Stimulated activated CD4-positive, alpha-beta T cell treated with anti-CD3 and anti-CD28 coated beads, Interleukin-12 subunit alpha, Interleukin-12 subunit beta, amount 100 ng/mL, for 4 hours (primary cell): ENCODE measurements at places on chromosomes 13 and 19.

- DNase-seq: no peak
Observed at GRCh38 chr13:53045189-53045588, 16.6 kb downstream of the OLFM4 start.

- DNase-seq: peak; percentile 31
Observed at GRCh38 chr19:13906521-13906904, 512 bp downstream of the CC2D1A start.

DNA sequence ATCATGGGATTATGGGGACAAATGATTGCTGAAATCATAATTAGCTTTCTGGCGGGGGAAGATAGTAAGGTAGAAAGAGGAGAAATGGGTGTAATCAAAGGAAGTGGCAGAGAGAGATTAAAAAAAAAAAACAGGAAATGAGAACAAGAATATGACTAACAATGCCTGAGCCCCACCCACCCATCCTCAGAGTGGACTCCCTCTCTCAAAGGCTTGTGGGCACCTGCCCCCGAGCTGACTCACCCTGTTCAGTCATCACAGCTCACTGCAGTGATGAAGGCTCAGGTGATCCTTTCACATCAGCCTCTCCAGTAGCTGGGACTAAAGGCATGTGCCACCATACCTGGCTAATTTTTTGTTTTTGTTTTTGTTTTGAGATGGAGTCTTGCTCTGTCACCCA lies 26.4 kb upstream of the TPT1 start:
- DNase-seq: peak; percentile 81

GRCh38 chr13:22161871-22162270 lies 491.0 kb downstream of the FGF9 start:
- no peak for DNase-seq

DNA sequence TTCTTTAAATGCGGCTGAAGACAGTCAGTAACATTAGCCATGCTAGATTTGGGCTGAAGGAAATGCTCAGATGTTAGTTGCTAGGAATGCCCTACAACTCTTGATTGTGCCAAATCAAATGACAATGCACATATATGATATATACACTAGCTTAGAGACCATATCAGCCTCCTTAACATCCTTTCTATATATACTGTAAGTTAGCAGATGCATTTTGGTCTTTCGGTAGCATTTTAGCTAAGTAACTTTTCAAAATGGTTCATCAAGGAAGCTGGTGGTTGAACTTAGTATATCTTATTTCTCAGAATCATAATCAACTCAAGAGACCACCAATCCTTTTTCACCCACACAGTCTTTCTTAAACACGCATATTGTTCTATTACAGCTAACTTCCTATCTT lies 14.1 kb upstream of the ENOX1 start:
- DNase-seq: no peak

DNA sequence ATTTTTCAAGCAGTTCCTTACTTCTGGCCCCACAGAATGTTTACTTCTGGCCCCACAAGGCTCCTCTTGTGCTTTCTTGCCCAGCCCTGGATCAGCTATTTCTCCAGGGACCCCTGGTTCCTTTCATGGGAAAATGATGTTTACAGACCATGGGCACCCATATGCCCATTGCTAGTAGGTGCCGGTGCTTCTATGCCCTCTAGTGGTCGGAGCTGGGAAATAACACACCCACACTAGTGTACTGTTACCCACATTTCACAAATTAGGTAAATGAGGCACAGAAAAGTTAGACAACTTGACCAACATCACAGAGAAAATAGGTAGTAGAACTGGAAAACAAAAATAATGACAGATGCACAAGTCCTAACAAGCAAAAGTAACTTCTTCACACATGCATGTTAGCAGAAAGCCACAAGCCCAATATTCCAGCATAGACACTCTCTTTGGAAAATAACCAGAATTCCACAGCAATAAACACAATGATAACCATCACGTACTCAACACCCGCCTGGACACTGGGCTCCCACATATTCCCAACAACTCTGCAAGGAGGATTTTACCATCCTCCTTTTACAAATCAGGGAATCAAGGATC lies 1.3 kb upstream of the CEACAM6 start:
- DNase-seq: peak; percentile 68

- DNase-seq: no peak
Observed at GRCh38 chr13:35855531-35856019, 275.6 kb downstream of the DCLK1 start.
